ENCODE measurements at places on chromosomes 5 and 9.

- peak; percentile 56 for DNase-seq
Observed at GRCh38 chr5:55159763-55160492, at the start of gene GPX8. Gene GPX8 (plus strand): TSS chr5:55160171. CDS start chr5:55160193, 22 bp downstream.

- no peak for DNase-seq
Observed at GRCh38 chr5:76690704-76691466, 25.0 kb upstream of the F2R start.

- no peak for DNase-seq
Observed at GRCh38 chr9:92804727-92805126, 40.1 kb upstream of the BICD2 start.

DNA sequence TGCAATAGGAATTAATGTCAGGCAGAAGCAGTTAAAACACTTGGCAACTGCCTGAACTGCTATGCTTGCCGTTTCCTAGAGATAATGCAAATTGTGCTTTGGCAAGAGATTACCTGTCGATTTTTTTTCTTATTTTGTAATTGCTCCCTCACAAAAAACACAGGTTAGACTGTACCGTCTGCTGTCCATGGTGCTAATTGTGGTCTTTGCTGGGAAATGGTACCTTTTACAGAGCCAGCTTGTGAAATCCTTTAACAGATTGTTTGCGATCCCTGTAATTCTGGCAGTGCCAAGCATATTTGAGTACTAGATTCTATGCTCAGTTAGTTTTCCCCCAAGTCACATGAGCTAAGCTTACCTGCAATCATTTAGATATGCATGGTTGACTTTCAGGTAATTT, 2125.8 kb upstream of the WWC1 start:
- no peak for DNase-seq

- DNase-seq = no peak
Observed at GRCh38 chr5:38858839-38859238, 13.0 kb downstream of the OSMR start.

DNA sequence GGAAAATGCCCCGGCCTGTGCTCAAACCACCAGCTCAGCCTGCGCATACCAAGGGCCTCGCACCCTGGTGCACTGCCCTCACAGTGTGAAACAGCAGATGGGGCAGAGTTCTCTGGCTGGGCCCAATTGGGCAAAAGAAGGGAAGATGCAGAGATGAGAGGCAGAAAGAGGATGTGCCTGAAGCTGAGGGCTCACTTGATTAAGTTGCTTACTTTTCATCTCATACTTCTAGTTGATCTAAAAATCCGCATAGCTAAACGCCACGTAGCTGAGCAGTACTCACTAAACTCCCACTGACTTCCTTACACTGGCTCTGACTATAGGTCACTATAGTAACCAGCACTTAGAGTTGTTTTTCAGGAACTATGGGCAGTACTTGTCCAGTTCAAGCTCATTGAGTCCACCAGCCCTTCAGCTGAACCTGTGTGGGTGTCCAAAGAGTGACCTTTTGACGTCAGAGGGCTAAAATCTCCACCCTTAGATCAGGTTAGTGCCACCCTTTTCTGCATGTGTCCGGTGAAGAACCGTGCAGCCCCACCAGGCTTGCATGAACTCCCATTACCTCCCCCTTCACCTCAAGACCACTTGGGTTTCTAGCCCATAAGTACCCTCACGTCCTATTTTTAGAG, 215.2 kb downstream of the AUH start:
- no peak for DNase-seq

GRCh38 chr5:33460210-33460609, 19.4 kb downstream of the TARS1 start:
- no peak for DNase-seq

GRCh38 chr5:67908126-67908765, 307.3 kb upstream of the PIK3R1 start:
- no peak for DNase-seq

Measured in HS-27A (cell line).